ENCODE measurements at places on chromosomes 3 and 15.
A peak's percentile ranks its signal among the peaks of the same experiment; 100 is the strongest.

GRCh38 chr15:90367576-90367975 is 15.5 kb downstream of the ZNF774 start:
- DNase-seq, result no peak

GRCh38 chr15:29825227-29825626 is 3.0 kb upstream of the TJP1 start:
- DNase-seq, result no peak

DNA sequence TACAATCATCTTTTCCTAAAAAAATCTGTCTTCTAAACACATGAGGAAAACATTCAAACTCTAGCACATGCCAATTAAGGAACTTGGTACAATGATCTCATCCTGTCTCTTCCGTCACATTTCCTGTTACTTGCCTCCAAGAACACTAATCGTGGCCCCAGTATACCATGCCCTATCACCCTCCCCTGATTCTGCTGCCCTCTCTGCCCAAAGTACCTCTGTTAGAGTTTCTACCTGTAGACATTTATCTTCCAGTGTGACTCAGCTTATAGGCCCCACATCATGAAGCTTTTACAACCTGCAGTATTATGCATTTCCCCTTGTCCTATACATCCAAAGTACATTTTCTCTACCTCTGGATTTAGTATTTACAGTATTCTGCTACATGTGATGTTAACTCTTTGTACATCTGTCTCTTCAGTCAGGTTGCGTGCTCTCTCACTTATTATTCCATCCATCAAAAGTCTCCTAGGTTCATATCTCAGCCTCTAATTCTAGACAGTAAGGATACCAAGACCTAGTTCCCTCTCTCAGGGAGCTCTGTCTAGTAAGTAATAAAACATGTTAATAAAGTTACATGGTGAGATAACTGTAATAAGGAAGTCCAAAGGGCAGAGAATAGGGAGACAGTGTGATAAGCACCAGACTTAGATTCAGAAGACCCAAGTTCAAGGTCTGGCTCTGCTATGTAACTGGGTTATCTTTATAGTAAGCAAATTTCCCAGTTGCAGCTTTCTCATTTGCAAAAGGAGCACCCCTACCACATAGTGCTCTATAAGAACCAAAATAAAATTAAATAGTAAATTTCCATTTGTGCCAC is 8.9 kb upstream of the SEMA6D start:
- no peak for DNase-seq

DNA sequence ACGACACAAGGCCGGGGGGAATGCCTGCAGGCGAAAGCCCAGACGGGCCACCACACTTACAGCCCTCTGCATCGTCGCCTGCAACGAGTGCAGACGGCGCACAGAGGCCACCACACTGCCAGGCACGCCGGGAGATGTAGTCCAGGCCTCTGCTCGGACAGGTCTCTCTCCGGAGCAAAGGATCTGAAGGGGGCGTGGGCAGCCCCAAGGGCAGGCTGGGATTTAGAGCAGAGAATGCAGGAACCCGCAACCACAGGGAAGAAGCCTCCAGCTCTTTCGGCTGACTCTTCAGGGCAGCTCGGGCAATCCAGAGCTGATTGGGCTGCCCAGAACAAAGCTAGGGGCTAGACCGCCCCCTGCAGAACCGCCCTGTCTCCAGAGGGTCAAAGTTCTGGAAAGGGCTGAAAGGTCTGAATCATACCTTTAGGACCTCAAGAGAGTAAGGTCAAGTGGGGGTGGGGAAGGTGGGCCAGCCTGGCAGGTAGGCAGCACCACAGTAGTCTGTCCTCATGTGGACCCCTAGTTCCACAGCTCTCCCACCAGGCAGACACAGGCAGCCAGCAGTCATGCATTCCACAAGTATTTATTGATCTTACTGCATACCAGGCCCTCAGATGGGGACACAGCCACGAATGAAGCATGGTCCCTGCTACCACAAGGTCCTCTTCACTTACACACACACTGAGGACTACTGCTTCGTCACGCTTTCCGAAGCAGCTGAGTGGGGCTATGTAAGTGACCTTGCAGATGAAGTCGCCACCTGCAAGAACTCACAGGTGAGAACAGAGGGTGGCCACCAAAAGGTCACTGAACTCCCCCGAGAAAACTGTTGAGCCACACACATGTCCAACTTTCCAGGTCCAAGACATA is at the start of gene AMT:
AMT (minus strand) TSS at position 95 of the 870 bp plus-strand sequence; CDS start at position 72, 23 bp downstream.
- no peak for DNase-seq

- DNase-seq, result peak; percentile 29
These were observed 300.0 kb upstream of the TPM1 start for GRCh38 chr15:62742409-62743171.

DNA sequence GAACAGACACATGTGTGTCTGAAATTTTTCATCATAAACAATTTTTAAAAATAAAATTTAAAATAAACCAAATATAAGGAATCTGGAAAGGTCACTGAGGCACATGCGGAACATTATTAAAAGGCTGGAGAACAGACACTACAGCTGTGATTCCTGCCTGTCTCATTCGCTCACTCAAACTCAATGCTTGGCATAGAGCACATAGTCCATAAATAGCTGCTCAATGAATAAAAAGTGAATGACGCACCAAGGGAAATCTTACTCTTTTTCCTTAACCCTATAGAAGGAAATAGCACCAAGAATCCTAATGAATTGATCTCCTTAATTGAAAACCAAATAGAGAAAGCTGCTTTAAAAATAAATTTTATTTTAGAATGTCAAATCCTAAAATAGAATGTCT is 98.4 kb downstream of the FSIP1 start:
- no peak for DNase-seq

DNA sequence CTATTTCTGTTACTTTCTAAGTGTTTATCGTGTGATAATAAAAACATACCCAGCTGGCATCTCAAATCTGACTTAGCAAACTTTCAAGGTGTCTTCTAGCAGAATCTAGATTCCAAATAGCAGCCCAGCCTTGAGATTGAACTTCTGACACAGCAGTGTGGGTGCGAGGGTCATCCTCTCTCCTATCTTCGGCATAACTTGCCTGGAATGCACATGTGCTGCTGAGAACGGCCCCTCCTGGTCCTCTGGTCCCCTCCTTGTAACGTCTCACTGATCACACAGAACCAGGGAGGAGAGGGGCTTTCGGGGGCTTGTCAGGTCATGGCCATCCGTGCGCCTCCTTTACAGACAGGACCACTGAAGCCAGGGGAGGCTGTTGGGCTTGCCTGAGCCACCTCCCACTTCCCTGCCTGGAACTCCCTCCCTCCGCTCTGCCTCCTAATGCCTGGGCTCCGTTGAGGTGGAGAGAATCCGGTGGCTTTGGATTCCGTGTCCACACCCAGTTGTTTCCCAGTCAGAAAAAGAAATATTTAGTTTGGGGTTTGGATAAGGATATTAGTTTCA is 344.4 kb upstream of the C2CD4B start:
- no peak for DNase-seq

GRCh38 chr3:29293421-29293820 is 12.6 kb downstream of the RBMS3 start:
- no peak for DNase-seq

GRCh38 chr15:98782801-98783200 is 134.5 kb downstream of the IGF1R start:
- no peak for DNase-seq

GRCh38 chr15:100771746-100772145 is 107.9 kb upstream of the ALDH1A3 start:
- no peak for DNase-seq

DNA sequence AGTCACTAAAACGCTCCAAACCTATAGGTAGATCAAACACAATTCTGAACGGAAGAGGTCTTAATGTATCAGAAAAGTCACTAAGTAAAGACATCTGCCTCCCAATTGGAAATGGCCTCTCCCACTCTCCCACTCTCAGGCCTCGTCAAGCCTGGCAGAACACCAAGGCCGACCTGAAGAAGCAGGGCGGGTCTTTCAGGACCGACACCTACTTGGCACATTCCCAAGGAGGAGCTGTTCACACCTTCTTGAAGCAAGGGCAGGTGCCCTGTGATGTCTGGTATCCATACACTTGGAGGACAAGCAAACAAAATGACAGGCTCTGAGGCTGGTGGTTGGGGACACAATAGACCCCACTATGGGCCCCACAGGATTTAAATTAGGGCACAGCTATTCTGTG is 30.0 kb downstream of the XXYLT1 start:
- DNase-seq, result no peak

- no peak for DNase-seq
These were observed 3.4 kb downstream of the TMEM212 start for GRCh38 chr3:171846597-171846996.

- DNase-seq, result no peak
These were observed 90.0 kb downstream of the ETFA start for GRCh38 chr15:76221085-76221767.

GRCh38 chr15:52213206-52213605 is 22.0 kb upstream of the GNB5 start:
- no peak for DNase-seq

GRCh38 chr3:71317140-71317539 is 266.4 kb downstream of the FOXP1 start:
- DNase-seq, result no peak

DNA sequence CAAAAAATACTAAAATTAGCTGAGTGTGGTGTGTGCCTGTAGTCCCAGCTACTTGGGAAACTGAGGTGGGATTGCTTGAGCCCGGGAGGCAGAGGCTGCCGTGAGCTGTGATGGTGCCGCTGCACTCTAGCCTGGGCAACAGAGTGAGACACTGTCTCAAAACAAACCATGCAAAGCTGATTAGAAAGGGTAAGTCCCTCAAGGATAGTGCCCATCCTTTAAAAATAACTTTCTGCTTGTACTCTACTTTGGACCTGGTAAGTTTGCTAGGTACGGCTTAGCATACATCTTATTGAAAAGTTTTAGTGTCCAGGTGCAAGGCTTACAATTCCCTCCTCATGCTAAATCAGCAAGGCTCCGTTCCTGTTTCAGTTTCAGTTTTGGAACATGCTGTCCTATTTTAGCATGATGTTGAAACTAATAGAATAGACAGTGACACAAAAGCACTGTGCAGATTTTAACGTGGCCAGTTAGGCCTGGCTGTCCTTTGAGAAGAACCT is 21.4 kb downstream of the FEM1B start:
- no peak for DNase-seq

- peak; percentile 23 for DNase-seq
These were observed 472 bp downstream of the CHST14 start for GRCh38 chr15:40471105-40471807.

DNA sequence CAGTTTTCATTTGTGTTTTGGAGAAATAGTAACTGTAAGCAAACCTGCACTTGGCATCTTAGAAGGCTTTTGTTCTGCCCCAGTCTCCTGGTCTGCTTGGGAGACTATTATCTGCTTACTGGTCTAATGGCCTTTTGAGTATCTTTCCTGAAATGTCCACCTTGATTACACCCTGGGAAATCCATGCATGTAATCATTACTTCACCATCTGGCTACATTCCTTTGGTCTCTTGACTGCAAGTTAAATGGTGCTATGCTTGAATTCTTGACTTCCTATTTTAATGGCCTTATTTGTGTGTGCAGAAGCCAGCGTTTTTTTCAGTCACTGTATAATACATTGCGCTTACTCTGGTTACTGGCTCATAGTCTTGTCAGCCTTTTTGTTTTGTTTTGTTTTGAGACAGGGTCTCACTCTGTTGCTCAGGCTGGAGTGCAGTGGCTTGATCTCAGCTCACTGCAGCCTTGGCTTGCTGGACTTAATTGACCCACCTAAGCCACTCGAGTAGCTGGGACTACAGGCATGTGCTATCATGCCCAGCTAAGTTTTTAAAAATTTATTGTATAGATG is 30.0 kb downstream of the CHD2 start:
- no peak for DNase-seq

- DNase-seq, result no peak
These were observed 32.8 kb downstream of the TPM1 start for GRCh38 chr15:63075015-63075983.

- no peak for DNase-seq
These were observed 107.0 kb downstream of the RPLP1 start for GRCh38 chr15:69559440-69560190.

DNA sequence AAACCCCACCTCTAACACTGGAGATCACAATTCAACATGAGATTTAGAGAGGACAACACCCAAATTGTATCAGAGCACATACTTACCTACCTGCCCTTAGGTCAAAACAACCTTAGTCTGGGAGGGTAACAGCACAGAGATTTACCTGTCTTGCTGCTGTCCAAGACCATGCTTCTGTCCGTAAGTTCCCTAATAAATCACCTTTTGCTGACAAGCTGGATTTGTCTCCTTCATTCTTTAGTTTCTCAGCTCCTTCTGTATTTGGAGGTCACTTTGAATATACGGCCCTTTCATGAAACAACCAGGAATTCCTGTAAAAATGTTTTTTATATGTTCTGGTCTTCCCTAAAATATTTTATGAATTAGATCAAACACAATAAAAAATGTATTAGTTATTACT is 1.6 kb upstream of the ABHD5 start:
- no peak for DNase-seq

GRCh38 chr3:163809540-163809993 is 1268.7 kb downstream of the SI start:
- no peak for DNase-seq

- DNase-seq, result no peak
These were observed 204.7 kb upstream of the BHLHE40 start for GRCh38 chr3:4774531-4774930.

- no peak for DNase-seq
These were observed 93.1 kb downstream of the BTD start for GRCh38 chr3:15694628-15695027.

GRCh38 chr15:24224161-24224560 is 451.4 kb upstream of the NPAP1 start:
- DNase-seq, result no peak

DNA sequence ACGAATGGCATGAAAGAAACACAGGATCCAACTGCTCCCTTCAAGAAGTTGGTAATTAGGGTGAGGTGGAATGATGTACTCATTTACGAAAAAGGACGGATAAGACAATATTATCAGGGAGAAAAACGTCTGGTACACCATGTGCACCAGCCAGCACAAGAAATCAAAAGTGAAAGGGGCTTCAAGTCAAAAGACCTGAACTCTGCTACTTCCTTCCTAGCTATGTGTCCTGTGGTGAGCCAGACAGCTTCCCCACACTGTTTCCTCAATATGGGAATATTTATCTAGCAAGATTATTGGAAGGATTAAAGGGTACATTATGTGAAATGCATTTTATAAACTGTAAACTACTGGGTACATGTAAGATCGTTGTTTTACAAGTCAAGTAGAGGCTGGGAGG is 33.9 kb downstream of the RAB27A start:
- DNase-seq, result no peak

- DNase-seq, result peak; percentile 12
These were observed 42.0 kb downstream of the PML start for GRCh38 chr15:74036271-74037170.

DNA sequence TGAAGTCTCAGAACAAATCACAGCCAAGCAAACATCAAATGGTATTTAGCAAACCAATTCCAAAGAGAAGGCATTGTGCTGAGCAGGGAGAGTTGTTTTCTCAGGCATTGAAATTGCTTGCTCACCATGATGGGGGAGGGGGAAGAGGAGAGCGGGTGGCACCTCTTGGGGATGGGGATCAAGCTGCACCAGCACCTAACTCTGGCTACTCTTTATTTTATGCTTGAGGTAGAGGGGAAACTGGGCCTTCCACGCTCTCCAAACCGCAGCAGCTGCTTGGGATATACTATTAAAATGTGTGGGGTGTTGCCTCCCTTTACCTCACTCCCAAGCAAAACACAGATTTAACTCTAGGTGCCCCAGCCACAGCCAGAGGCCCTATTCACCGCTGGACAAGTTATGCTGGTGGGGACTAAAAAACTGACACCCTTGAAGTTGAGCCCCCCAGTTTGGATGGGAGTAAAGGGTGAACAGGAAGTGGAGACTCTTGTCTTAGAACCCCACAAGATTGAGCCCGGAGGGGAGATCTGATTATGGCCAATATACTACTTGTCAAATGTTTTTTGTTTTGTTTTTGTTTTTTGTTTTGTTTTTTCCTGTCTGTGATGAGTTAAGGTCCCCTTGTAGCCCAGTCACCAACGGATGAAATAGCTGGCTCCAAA is 5.0 kb upstream of the FOXB1 start:
- DNase-seq, result no peak
